ENCODE measurements at places on chromosomes 12 and 14.

DNA sequence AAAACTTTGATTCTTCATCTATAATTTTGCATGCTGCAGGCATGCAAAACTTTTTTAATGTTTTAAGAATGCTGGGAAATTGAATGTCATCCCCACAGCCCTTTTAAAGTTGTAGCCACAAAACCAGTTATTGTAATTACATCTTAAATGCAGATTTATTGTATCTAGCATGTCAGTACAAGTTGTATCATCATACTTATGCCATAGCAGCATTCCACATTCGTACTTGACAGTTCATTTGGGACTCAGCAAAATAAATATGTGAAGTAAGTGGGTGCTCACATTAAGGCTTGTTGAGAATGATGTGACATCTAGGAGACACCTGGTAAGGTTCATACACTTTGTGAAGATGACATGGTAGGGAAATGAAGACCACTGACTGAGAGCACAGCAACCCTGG, 44.0 kb upstream of the GZMB start:
- peak; percentile 74 for DNase-seq

DNA sequence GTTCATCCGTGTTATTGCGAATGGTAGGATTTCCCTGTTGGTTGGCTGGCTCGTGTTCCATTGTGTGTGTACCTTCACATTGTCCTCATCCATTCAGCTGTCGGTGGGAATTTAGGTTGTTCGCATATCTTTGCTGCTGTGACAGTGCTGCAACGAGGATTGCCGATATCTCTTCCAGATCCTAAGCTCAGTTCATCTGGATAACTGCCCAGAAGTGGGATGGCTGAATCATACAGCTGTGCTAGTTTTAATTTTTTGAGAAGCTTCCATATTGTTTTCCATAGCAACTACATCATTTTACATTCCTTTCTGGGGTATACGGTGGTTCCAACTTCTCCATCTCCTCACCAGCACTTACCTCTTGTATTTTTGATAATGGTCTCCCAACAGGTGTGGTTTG, 292.8 kb upstream of the SFSWAP start:
- no peak for DNase-seq

- no peak for DNase-seq
These were observed 7.2 kb downstream of the NDRG2 start for GRCh38 chr14:21017528-21018245.

GRCh38 chr14:81801921-81802320, 268.3 kb upstream of the SEL1L start:
- no peak for DNase-seq

DNA sequence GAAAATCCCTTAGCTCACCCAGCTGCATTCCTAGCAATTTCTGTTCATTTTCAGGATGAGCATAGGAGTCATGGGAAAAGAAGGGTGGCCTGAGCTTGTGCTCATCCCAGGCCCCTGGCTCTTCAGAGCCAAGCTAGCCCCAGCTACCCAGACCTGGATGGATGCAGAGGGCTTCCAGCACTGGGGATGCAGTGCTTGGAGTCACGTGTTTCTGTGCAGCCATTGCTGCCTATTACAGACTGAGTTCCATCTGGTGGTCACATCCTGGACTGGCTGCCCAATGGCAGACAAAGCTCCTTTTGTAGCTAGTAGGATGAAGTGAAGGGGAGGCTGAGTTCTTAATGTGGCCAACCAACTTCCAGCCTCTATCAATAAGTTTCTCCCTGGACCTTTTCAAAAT, 54.2 kb upstream of the JDP2 start:
- no peak for DNase-seq

- no peak for DNase-seq
These were observed 253.1 kb upstream of the PELI2 start for GRCh38 chr14:55864890-55865655.

DNA sequence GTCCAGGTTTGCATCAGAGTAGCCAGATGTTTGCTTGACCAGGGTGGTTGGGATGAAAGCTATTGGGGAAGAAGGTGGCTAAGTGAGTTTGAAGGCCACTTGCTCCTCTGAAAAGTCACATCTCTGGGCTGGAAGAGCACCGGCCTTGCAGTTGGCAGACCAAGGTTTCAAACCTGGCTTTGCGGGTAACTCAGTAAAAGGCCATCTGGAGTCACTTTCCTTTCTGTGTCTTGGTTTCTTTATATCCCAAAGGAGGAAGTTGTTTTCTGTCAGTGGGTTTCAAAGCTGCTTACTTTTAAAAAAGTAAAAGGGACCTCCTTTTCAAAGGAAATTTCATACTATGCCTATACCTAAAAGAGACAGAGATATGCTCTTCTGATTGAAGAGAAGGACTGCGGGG, 26.2 kb upstream of the CMA1 start:
- DNase-seq: no peak

DNA sequence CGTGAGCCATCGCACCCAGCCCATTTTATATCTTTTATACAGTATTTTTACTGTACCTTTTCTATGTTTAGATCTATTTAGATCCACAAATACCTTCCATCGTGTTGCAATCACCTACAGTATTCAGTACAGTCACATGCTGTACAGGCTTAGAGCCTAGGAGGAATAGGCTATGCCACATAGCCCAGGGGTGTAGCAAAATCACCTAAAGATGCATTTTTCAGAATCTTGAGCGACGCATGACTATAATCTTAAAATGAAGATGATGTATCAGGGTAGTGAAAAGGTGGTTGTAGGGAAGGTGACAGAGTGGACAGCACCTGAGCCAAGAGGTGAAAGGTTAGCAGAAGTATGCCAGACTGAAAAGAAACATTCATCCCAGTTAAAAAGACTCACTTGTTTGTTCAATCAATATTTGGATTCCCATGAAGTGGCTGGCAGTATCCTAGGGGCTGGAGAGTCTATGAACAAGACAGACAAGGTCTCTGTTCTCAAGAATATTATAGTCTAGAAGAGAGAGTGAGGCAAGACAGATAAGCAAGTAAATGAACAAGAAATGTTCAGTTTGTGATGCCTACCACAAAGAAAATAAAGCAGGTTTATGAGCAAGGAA, 3.6 kb downstream of the SPRING1 start:
- DNase-seq: no peak

DNA sequence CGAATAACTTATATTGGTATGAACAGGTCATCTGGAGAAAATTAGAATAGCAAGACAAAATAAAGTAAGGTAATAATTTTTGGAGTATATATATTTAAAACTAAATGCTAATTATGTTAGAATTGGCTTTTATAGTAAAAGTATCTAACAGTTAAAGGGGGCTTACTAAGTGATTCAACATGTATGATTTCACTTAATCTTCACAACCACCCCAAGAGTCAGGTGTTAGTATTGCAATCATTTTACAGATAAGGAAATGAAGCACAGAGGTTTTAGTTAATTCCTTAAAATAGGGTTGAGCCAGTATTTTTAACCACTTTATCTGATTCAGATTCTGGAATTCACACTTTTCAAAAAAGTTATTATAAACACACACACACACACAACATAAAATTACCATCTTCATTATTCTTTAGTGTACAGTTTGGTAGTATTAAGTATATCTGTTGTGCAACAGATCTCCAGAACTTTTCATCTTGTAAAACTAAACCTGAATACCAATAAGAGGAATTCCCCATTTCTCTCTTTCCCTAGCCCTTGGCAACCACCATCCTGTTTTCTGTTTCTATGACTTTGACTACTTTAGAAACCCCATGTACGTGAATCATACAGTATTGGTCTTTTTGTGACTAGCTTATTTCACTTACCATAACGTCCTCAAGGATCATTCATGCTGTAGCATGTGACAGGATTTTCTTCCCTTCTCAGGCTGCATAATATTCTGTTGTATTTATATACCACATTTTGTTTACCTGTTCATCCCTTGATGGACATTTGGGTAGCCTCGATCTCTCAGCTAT, 12.5 kb downstream of the A2M start:
- no peak for DNase-seq

GRCh38 chr14:32826404-32827082, 112.1 kb upstream of the NPAS3 start:
- no peak for DNase-seq

GRCh38 chr12:66279123-66279712, 23.1 kb upstream of the HELB start:
- peak; percentile 14 for DNase-seq

GRCh38 chr12:103680591-103681141, 93.6 kb downstream of the STAB2 start:
- DNase-seq: no peak

- no peak for DNase-seq
These were observed 29.7 kb downstream of the PLEKHG3 start for GRCh38 chr14:64733899-64734298.

GRCh38 chr12:57165741-57166140, 18.3 kb upstream of the LRP1-AS start:
- DNase-seq: peak; percentile 80

GRCh38 chr12:1819050-1819449, 1.3 kb upstream of the LRTM2 start:
- no peak for DNase-seq

GRCh38 chr12:63302941-63303536, 152.0 kb upstream of the AVPR1A start:
- no peak for DNase-seq

- DNase-seq: no peak
These were observed 157.8 kb upstream of the PKP2 start for GRCh38 chr12:33054371-33054770.

- DNase-seq: no peak
These were observed 41.1 kb upstream of the BCL2L14 start for GRCh38 chr12:12029653-12030052.

GRCh38 chr12:26378711-26379110, 183.3 kb downstream of the SSPN start:
- no peak for DNase-seq

DNA sequence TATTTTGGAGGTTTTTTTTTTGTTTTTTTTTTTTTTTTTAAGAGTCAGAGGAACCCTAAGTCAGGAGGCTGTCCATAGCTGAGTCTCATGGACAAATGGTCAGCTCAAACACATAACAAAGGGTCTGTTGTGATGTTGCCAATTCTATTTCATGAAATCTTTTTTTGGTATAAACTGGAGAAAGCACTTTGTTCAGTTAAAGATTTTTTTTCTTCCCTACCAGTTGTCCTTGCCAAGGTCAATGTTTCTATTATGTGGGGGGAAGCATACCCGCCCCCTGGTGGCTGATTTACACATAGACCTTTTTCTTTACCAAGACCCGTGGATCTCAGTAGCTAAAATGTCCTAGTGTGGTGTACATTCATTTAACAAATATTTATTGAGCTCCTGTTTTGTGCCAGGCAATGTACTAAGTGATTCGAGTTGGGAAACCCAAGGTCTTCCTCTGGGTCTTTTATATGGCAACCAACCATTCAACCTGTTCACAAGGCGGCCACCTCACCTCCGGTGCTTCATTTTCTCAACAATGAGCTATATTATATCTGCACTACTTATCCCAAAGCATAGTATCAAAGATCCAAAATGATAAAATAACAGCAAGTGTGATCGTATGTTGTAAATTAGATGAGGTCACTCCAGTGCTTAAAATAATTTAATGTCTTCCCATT, 214.5 kb downstream of the PAH start:
- DNase-seq: peak; percentile 46

GRCh38 chr12:77947330-77947729, 116.6 kb downstream of the NAV3 start:
- peak; percentile 67 for DNase-seq

DNA sequence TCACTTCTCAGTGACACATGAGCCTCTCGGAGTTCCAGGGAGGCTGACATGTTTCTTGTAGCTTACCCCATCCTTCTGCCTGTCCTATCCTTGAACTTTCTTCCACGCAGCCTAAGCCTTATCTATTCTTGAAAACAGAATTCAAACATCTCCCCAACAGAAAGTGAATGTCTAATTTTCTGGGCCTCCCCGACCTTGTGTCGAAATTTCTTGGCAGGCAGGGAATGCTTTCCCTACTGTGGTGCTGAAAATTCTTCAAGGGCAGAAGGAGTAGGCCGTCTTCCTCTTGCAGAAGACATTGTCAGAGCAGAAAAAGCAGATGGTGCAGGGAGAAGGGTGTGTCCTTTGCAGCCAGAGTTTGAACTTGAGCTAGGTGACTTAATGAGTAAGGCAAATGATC, 63.0 kb upstream of the TCL1B start:
- DNase-seq: no peak

DNA sequence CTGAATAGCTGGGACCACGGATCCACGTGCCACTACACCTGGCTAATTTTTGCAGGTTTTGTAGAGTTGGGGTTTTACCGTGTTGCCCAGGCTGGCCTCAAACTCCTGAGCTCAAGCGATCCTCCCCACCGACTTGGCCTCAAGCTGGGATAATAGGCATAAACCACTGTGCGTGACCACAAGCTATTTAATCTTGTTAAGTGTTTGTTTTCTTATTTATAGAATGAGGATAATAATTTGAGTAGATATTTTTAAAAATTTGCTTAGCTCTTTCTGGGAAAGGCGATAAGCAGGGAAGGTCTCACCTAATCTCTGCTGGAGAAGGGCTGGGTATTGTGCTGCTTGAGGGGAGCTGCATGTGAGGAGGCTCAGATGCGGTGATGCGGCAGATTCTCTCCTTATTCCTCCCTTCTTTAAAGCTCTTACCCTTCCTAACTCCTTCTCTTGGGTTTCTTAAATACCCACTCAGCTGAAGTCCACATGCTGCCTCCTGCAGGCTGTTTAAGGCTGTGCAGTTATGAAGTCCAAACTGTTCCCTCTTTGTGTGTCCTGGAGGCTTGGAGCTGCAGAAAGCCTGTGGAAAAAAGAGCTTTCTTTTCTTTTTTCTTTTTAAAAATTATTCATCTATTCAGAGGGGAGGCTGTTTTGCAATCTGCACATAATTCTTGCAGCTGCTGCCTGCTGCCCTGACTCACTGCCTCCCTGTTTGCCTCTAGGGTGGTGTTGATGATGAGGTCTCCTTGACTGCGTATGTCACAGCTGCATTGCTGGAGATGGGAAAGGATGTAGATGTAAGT, 37.9 kb downstream of the A2ML1 start:
- peak; percentile 65 for DNase-seq

GRCh38 chr14:105090493-105091053, 25.3 kb upstream of the GPR132 start:
- peak; percentile 68 for DNase-seq

GRCh38 chr14:32224737-32225377, 21.8 kb upstream of the RNU6-8 start:
- DNase-seq: peak; percentile 68

GRCh38 chr12:64943686-64944085, 119.2 kb downstream of the TBC1D30 start:
- no peak for DNase-seq

DNA sequence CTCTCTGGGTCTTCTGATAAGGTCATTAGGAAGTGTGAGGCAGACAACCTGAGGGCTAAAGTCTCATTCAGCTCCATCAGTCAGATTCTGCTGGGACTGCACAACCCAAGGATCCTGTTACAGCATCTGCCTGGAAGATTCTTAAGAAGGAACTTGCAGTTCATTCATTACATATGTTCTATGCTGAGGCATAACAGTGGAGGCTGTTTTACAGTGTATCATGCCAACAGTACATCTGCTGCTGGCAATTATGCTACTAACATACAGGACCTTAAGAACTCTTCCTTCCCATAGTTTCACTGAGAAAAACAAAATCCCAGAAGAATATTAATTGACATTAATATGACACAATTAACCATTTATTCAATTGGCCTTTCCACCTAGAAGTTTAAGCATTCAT, 968.6 kb downstream of the DIO2 start:
- DNase-seq: no peak
